WTC11 (cell line): ENCODE measurements at places on chromosomes 1 and 21. TPM values are rescaled to one million over a fixed set of nuclear protein-coding genes. Genes with fewer than 3 reads are reported as not detected.
A peak's percentile ranks its signal among the peaks of the same experiment; 100 is the strongest.

GRCh38 chr1:29148656-29149491 lies 25.2 kb upstream of the TMEM200B start:
- peaks cover 76% of the 10 kb centered on the region for H3K36me3 ChIP-seq
- no peaks in the 10 kb centered on the region for H3K4me1 ChIP-seq
- no peak for DNase-seq
- H3K27me3 ChIP-seq: no peaks in the 10 kb centered on the region
- H3K4me3 ChIP-seq: no peak overlapping the region
- peak overlapping the region; percentile 17; the same call in 1 of the 2 replicates for H3K27ac ChIP-seq

GRCh38 chr1:176897350-176898236 lies 266.9 kb downstream of the ASTN1 start:
- peak; percentile 92 for DNase-seq
- H3K36me3 ChIP-seq: no peaks in the 10 kb centered on the region
- peaks cover 14% of the 10 kb centered on the region for H3K4me1 ChIP-seq
- H3K27ac ChIP-seq: no peak overlapping the region; the same call in 1 of the 2 replicates
- H3K27me3 ChIP-seq: no peaks in the 10 kb centered on the region

The BACE2 gene
- 9.8 to 11.8 TPM (median 11.1 TPM) in 3 replicates for total RNA-seq

DNA sequence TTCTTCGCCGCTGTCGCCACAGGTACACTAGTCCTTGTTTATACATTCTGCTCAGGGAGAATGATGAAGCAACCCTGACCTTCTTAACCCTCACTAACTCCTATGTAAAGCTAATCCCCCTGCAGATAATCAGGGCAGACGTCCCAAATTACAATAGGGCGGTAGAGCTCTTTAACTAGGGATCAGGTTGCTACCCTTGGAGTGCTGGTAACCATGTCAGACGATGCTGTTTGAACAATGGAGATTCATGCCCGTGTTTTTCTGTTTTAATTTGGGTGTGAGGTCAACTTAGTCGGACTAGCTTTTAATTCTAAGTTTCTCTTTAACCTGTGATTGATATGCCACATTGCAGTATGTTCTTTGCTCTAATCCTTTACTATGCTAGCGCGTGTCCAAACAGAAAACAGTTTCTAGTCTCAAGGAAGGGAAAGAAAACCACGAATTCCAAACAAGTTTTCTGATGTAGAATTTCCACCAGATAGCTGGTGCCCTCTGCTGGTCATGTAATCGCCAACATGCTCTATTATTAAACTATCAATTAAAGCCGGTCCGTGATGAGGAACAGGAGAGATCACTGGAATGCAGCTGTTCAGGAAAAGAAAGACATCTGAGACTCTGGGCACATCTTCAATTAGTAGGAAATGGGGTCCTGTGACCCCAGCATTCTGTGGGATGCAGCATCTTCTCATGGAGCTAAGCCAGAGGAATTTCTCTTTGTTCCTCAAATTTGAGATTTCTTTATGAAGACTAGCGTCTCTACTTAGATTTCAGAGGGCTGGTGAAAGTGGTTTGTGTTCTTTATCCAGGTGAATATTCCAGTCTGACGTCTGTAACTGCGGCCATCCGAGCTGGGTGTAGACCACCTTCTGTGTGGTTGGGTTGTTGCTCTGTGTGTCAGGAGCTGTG lies 18.3 kb upstream of the VAMP3 start:
- H3K36me3 ChIP-seq: no peaks in the 10 kb centered on the region
- peak overlapping the region; percentile 60 for H3K4me3 ChIP-seq
- peaks cover 27% of the 10 kb centered on the region for H3K4me1 ChIP-seq
- peak; percentile 51 for DNase-seq
- H3K27ac ChIP-seq: peak overlapping the region; percentile 86
- H3K27me3 ChIP-seq: no peaks in the 10 kb centered on the region

The LCE3E gene
- total RNA-seq: not detected in 3 replicates

The SPRR1A gene
- total RNA-seq: not detected in 3 replicates

The SLAMF6 gene
- 0.18 TPM in 1 of 3 replicates, not detected in the others for total RNA-seq

DNA sequence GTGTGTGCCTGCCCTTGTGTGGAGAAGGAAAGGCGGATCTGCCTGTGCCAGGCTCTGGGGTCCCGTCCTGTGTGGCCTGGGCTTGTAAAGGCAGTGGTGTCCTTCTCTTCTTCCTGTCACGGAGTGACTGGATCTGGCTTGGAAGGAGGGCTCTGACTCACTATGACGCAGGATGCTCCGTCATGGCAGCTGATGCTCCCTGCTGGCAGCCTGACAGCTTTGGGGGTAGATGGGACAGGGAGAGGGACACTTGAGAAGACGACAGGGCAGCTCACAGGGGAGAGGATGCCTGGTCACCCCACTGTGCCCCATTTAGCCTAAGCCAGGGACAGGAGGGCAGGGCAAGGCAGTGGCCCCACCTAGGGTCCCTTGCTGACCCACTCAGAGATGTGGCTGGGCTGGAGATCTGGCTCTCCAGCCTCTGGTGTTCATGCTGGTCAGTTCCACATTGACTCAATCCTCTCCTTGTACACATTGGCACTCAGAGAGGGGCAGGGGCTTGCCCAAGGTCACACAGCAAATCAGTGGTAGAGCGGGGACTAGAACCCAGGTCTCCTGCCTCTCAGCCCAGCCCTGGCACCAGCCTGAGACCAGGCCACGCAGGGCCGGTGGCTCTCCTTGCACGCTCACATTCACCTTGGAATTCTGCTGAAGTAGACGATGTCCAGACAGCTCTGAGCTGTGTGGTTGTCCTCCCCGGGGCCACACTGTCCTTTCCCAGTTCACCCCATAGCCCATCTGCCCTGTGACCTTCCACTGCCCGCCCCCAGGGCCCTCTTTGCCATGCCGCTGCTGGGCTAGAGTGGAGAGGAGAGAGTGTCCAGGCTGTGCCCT lies 2.8 kb upstream of the FAM131C start:
- H3K4me1 ChIP-seq: peaks cover 11% of the 10 kb centered on the region
- peaks cover 45% of the 10 kb centered on the region for H3K27me3 ChIP-seq
- no peak overlapping the region for H3K4me3 ChIP-seq
- DNase-seq: no peak
